Aorta (tissue), 5 donors: ENCODE measurements at places on chromosomes 16 and 17.

DNA sequence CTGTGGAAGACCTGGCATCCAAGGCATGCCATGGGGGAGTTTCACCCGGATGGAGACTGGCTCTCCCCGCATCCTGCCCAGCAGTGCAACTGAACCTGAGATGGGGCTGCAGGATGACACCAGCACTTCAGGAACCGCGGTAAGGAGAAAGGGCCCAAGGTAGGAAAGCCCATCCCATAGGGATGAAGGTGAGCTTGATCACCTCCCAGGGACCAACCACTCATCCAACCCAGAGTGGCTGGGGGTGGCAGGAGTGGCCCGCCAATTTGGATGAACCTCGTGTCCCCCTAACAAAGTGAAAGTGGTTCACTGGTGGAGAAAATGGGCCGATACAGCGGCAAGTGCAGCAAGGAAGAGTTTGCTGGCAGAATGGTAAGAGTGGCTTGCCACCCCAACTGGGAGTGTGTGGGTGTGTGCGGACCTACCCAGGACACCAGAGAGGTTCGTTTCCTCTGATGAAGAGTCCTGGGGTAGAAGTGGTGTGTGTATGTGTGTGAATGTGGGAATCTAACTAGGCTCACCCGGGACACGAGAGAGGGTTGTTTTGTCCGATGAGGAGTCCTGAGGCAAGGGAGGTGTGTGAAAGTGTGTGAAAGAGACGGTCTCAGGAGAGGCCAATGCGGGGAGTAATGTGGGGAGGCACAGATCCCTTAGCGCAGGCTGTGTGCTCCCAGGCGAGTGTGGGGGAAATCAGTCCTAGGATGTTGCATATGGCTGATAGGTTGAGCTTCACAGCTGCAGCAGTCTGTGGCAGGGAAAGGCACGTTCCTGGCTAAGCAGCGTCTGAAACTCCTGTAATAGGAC is 22.6 kb downstream of the ACSM1 start:
- DNase-seq: no peak

- DNase-seq: no peak
Measured at GRCh38 chr17:72560303-72561247, 439.8 kb downstream of the SOX9 start.

DNA sequence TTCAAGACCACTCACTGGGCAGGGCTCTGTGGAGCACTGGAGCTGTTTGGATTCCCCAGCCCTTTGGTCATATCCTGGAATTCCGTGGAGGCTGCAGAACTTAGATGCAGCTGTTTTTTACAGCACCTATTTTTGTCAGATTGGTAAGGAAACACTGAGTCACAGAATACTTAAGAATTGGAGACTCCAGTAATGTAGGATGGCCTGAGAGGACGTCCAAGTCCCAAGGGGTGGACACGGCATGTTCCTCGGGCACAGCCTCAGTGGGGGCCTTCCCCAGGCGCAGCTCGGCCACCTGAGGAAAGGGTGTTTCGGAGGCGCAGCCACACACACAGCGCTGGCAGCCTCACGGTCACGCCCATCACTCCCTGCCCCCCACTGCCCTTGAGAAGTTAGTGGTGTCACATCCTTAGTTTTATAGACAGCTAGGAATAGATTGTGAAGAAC is 14.8 kb downstream of the PLD6 start:
- peak; percentile 71 for DNase-seq

DNA sequence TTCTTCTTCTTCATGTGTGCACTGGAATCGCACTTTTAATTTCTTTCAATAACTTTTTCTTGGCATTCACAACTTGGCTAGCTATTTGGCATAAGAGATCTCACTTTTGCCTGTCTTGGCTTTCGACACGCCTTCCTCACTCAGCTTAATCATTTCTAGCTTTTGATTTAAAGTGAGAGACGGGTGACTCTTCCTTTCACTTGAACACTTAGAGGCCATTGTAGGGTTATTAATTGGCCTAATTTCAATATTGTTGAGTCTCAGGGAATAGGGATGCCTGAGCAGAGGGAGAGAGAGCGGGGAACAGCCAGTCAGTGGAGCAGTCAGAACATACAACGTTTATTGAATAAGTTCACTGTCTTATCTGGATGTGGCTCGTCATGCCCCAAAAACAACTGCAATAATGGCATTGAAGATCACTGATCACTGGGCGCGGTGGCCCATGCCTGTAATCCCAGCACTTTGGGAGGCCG is 200.3 kb downstream of the SEC14L1 start:
- no peak for DNase-seq

DNA sequence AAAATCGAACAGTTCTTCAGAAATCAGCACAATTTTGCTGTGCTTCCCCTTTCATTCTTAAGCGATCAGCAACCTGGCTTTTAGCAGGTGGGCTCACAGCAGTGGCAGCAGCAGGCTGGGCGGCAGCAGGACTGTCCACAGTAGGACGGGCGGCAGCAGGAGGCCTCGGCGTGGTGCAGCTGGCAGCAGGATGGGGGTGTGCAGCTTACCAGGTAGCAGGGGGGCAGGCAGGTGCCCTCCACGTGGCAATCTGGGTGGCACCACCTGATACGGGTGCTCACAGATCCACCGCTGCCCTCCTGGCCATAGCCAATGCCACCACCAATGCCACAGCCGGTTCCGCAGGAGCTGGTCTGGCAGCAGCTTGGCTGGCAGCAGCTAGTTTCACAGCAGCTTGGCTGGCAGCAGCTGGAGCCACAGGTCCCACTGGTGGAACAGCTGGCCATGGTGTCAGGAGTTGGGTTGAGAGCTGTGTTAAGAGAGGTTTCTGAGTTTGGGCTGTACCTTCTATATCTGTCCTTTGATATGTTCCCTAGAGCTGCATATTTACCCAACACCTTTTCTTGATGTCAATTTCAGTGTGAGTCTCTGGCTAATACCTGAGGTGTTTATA is at the start of gene KRTAP1-4:
Gene KRTAP1-4 (minus strand): TSS at position 563 of the 613 bp plus-strand sequence. CDS start 117 bp downstream, at position 446.
- DNase-seq: no peak

- no peak for DNase-seq
Measured at GRCh38 chr16:19559242-19559910, 3.9 kb downstream of the VPS35L start.
